ENCODE measurements at places on chromosomes 2 and 18.

- no peak for DNase-seq
These were observed 46.4 kb downstream of the COMMD1 start for GRCh38 chr2:61951881-61952280.

- no peak for DNase-seq
These were observed 224.8 kb upstream of the SOX11 start for GRCh38 chr2:5467178-5467905.

GRCh38 chr2:240739797-240740196 is 48.1 kb downstream of the AQP12A start:
- no peak for DNase-seq

GRCh38 chr2:120683081-120683480 is 52.6 kb upstream of the GLI2 start:
- DNase-seq = no peak

- no peak for DNase-seq
These were observed 4.5 kb downstream of the SLC23A3 start for GRCh38 chr2:219165058-219165911.

- no peak for DNase-seq
These were observed 162.9 kb downstream of the TRIB2 start for GRCh38 chr2:12879649-12880048.

- no peak for DNase-seq
These were observed 8.7 kb upstream of the TFCP2L1 start for GRCh38 chr2:121293450-121294325.

DNA sequence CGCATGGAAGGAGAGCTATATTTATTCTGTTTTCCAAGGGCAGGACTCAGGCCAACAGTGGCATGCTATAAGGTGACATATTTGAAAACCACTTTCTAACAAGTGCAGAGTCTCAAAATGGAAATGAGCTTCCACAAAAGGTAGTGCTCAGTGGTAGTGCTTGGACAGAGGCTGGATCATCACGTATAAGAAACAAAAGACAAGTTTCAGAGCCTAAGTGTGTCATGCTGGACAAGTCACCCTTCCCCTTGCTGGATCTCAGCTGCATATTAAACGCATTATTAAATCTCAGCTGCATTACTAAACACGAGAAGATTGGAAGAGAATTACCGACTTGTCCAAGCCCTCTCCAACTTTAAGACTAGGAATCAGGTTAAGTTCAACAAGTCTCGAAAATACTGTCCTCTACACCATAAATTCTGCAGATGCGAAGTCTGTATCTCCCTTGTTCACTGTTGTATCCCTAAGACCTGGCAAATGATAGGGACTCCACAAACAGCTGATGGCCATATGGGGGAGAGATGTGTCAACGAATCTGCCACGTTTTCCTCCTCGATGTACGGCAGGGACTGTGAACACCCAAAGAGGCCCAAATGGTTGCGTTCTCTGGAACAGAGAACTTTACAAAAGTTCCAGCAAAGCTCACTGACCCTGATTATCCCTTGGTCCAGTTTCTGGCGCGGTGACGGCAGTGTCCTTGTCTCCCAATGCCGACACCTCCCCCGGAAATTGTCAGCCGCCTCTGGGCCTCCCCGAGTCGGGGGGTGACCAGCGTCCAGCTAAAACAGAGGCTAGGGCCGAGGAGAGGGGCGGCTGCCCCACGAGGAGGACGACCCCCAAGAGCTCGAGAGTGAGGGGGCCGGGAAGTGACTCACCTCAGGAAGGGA is 611 bp downstream of the NOL10 start:
- no peak for DNase-seq

DNA sequence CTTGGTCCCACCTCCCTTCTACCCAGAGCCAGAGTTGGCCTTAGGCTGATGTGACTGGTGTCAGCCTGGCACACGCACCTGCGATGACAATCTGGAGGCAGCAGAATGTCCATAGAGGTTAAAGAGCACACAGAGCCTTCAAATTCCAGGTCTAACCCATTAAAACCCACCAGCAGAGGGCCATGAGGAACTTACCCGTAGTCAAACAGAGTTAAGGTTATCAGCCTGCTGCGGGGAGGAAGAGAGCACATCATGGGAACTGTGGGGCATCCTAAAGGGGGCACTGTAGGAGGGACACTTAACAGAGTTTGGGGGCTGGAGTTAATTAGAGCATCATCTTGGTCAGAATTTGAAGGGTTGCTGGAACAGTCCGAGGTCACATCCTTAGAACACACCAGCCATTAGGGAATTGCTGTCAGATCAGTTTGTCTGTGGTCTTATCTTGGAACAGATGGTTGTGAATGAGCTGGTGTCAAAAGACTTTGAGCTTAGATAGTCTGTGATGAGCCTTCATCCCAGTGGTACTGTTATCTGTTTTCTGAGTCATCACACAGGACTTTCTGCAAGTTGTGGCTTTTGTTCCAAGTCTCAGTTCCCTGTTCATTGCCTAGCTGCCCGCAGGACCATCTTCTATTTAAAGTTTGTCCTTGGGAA is 248.6 kb downstream of the LOXHD1 start:
- no peak for DNase-seq

DNA sequence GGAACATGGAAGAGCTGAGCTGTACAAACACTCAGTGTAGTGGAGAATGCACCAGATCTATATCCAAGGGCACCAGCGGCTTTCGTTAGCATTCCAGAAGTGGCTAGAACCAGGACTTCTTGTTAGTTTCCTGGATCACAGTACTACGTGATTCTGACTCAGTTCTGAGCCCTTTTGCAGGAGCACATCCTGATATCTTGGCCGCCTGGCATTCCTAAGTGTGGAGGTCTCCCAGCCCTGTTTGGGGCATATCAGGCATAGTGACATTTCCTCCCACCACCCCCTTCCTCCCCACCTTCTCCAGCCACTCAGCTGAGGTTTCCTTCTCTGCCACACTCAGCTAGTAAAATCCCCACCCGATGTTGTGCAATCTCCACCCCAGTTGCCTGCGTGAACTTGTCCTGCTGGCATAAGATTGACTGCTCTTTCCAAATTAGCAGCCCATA is 63.4 kb downstream of the BMP10 start:
- DNase-seq = no peak

DNA sequence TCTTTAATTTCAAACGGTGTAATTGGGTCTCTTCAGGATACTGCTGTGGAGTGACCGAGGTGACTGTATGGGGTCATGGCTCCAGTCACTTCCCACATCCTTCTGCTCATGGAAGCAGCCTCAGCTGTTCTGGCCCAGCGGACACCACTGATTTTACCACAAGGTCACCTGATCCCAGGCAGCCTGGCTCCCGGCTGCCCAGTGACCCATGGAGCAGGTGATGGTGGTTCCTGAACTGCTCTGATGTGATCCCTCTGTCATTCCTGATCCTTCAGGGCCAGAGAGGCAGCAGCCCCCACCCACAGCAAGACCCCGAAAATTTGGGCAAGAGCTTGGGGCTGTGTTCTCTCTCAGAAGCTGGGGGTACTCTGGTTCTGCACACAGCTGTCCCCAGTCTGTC is 35.5 kb upstream of the HS6ST1 start:
- no peak for DNase-seq

DNA sequence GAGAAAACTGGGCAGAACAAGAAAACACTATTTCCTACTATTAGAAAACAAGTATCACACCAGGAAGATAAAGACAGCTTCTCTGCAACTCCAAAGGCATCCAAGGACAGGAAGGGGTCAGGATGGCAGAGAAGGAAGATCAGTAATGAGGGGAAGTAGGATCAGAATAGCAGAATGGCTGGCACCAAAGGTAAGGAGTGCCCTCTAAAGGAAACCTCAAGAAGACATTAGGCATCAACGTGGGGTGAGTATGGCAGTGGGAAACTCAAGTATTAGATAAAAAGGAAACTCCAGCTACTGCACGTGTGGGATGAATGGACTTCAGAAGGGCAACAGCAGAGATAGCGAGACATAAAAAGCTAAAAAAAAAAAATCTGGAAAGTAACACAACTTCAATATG is 25.9 kb downstream of the HDLBP start:
- DNase-seq = no peak

Data from cerebellar nuclear complex (tissue), 1 donor.